Upper lobe of left lung (tissue), 6 donors: ENCODE measurements at places on chromosomes 6 and 20. TPM values are rescaled to one million over a fixed set of nuclear protein-coding genes. Genes with fewer than 3 reads are reported as not detected.

The HCRTR2 gene
- not detected for total RNA-seq

The METTL24 gene
- total RNA-seq: 1.8 TPM

The EPM2A gene
- total RNA-seq: 22.0 TPM

The CCHCR1 gene
- 64.8 TPM for total RNA-seq

DNA sequence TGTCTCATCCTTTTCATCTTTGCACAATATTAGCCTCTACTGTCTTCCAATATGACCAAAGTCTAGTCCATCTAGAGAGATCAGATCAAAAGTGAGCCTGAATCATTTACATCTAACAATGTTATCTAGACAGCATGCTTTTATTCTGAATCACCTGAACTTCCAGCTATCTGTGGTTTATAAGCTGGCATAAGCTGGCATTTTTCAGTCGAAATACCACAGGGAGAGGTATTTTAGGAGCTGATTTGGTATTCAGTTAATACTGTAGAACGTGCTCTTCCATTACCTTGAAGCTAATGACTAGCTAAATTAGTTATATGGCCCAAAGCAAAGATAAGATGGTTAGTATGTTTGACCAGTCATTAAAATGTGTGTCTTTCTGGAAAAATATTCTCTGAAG, 188.3 kb upstream of the AGPAT4 start:
- DNase-seq: no peak

- DNase-seq: no peak
Observed at GRCh38 chr6:105774247-105774646, 311.9 kb upstream of the PRDM1 start.

- no peak for DNase-seq
Observed at GRCh38 chr6:157260735-157261410, 62.4 kb downstream of the TMEM242 start.

DNA sequence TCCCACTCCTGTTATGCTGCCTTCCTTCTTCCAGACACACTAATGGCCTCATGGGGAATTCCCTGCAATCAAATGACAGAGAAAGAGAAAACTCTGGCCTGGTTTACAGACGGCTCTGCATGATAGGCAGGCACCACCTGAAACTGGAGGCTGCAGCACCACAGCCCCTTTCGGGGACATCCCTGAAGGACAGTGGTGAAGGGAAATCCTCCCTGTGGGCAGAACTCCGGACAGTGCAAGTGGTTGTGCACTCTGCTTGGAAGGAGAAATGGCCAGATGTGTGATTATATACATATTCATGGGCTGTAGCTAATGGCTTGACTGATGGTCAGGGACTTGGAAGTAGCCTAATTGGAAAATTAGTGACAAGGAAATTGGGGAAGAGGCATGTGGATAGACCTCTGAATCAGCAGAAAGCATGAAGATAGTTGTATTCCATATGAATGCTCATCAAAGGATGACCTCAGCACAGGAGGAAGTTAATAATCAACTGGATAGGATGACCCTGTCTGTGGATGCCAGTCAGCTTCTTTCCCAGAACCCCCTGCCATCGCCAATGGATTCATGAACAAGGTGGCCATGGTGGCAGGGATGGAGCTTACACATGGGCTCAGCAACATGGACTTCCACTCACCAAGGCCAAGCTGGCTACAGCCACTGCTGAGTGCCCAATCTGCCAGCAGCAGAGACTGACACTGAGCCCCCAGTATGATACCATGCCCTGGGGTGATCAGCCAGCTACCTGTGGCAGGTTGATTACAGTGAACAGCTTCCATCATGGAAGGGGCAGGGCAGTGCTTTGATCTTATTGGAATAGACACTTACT, 44.5 kb upstream of the VSX1 start:
- DNase-seq: no peak

DNA sequence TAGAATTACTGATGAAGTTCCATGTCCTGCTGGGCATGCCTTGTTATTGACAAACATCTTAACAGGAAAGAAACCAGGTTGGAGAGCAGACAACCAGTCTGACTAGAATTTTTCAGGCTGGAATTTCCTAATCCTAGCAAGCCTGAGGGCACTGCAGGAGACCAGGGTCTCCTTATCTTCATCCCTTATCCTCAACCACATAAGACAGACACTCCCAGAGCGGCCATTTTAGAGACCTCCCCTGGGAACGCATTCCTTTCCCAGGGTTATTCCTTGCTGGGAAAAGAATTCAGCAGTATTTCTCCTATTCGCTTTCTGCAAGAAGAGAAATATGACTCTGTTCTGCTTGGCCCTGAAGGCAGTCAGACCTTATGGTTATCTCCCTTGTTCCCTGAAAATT, 803.7 kb downstream of the GRIK2 start:
- no peak for DNase-seq

GRCh38 chr6:8446391-8446790, 11.0 kb upstream of the SLC35B3 start:
- no peak for DNase-seq

DNA sequence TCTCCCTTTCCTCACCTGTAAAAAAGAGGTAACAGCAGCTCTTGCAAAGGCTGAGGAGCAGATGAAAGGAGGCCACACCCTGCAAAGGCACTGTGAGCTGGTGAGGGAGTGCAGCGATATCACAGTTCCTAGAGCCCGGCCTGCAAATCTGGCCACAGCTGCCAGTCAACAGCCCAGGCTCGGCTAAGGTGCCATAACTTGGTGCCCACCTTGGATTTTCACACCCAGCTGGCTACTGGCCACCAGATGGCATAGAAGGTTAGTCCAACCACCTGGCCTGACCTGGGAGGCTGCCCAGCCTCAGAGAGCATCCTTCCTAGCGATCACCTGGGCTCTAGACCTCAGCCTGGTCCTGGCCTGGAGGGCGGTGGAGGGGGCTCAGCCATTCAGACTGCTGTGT, 46.8 kb downstream of the KCNB1 start:
- no peak for DNase-seq

DNA sequence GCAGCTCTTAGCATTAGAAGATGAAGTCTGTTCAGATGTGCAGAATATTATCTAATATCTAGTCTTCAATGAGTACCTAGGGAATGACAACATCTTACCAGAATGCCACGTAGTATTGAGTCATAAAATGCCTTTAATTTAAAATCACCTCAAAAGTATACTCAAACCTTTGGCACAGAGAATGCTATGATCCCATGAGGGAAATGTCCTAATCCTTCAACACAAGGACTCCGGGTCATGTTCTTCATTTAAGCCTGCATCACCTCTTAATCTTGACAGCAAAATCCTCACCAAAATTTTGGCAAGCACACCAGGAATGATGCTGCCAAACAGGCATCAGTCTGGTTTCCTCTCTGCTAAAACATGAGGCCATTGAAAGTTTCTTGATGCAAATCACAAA, 23.6 kb upstream of the MARCKS start:
- no peak for DNase-seq

GRCh38 chr20:63932606-63933160, 23.5 kb downstream of the UCKL1 start:
- no peak for DNase-seq

DNA sequence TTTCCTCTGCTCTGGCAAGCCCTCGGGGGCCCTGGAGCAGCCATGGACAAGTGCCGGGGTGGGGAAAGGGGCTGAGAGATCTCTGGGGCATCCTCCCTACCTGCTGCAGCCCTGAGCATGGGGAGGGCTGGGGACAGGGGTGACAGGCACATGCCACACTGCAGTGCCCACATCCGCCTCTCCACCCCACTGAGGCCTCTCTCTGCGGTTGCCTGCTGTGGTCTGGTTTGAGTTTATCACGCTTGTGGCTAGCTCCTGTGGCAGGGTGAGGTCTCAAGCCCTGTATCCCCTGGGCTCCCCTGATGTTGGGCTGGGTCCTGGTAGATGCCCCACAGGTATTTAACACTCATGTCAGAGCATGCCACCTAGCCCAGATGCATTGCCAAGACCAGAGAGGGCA, 52.9 kb upstream of the MLN start:
- no peak for DNase-seq

DNA sequence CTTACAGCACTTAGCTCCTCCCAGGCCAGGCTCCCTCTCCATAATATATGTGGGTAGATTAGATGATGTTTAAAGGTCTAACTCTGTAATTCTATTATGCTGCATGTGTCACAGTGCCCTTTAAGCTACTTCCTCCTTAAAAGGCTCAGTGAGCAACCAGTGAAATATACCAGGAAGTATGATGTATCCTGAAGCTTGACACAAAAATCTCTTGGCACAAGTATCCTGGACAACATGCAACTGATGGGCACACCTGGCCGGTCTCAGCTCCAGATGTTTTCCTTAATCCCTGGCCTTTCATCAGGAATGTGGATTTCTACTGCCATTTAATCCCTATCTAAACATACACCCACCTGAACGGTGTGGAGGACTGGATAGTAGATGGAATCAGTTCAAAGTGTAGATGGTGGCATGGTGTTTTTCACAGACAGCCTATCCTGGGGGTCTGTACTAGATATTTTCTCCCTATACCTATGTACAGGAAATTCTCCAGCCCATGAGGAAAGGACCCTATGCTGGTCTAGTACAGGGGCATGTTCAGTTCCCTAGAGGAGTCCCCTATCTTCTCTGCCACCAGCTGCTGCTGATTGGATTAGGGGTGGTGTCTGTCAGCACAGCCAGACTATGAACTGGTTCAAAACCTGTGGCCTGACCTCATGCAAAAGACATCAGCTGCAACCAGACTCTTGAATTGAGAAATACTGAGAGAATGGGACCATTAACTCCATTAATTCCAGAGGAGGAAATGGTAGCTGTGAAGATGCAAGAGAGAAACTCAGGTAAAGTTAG, 59.4 kb upstream of the CITED2 start:
- no peak for DNase-seq

DNA sequence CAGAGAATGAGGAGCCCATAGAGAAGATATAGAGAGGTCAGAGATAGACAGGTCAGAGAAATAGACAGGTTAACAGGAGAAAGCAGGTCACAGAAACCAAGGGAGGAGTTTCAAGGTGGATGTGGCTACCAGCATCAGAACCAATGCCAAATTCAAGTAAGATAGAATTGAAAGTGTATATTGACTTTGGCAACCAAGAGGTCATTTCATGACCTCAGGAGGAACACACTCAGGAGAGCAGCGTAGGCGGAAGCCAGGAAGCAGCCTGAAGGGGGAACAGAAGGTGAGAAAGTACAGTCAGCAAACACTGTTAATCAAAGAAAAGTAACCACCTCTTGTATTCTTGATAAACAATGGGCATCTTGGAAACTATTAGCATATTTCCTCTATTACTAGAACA, 33.9 kb upstream of the ALDH8A1 start:
- no peak for DNase-seq

- no peak for DNase-seq
Observed at GRCh38 chr6:41901882-41902519, 6.8 kb upstream of the USP49 start.

DNA sequence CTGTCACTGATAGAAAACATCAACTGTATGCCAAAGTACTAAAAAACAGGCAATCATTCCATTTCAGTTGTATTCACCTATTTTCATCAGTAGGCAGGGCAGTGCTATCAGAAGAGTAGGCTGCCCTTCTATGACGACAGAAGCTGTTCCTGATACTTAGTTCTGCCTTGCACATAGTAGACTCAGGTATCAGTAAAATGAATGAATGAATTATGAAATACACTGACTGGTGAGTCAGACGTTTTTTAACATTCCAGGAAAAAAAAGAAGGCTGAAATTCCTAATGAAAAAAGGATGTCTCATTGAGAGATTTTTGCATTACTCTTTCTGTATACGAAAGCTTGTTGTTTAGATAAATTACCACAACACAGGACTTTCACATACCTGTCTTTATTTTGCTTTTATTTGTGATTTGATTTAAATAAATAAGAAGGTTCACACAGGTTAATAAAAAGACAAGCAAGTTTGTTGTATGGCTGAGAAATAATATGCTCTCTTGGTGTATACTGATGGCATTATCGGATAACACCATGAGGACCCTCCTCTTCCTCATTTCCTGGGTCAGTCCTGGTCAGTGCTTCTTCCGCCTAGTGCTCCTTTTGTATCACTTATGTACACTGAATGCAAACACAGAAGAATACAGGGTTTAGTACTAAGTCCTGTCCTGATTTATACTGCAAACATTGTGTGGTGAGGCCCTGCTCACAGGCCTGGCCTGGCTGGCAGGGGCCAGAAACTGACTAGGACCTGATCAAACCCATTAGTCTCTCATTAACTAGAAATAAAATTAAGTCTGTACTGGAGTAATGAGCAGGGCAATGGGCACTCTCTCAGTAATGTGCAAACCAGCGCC, 39.4 kb upstream of the SPDEF start:
- no peak for DNase-seq

GRCh38 chr20:9035126-9035525, 33.8 kb upstream of the PLCB4 start:
- no peak for DNase-seq

DNA sequence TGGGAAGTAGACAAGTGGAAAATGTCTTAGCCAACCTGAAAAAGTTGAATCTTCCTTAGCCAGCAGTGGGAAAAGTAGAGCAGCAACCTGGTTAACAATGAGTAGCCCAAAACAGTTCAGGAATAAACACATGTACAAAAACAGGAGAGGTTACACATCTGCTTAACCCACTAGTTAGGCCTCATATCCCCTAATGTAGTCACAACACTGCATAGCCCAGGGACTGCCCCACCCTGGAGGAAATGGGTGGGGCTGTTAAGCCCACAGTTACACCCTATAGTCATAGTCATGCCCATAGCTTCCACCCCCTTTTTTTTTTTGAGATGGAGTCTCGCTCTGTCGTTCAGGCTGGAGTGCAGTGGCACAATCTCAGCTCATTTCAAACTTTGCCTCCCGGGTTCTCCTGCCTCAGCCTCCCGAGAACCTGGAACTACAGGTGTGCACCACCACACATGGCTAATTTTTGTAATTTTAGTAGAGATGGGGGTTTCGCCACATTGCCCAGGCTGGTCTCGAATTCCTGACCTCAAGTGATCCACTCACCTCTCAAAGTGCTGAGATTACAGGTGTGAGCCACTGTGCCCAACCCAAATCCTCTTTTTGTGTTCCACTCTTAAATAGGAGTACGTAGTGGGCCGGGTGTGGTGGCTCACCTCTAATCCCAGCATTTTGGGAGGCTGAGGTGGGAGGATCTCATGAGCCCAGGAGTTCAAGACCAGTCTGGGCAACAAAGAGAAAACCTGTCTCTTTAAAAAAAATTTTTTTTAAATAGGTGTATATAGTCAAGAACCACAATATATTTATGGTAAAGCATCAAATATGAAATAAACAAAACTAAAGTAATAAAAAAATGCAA, 24.5 kb downstream of the ILRUN start:
- no peak for DNase-seq

DNA sequence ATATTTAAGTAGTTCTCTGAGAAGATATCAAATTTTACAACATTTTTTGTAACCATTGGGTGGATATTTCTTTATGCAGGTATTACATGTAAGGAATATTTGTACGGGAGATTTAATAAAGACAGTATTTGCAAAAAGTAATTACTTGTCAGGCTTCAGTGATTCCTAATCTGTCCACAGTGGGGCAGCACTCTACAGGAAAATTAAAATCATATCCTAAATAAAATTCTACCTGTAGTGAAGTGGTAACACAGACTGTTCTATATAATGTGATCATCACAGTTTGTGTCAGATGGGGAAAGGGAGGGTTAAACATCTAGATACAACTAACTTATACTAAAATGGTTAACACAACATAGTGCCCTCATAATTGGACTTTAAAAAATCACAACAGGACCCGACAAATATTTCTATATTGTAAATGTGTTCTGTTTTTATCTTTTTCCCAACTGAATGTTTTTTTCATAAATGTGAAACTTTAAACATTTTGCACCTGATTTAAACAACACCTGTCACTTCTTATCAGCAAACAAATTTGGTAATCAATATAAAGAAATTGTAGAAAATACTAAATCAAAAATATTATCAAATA, 145.6 kb upstream of the MANEA start:
- DNase-seq: no peak

- DNase-seq: no peak
Observed at GRCh38 chr6:3585320-3585935, 128.6 kb upstream of the SLC22A23 start.
